Stimulated activated CD4-positive, alpha-beta T cell treated with anti-CD3 and anti-CD28 coated beads, Interleukin-1b, Interleukin-23, amount 100 ng/mL, for 1 hour (primary cell): ENCODE measurements at places on chromosomes 2 and 18.

DNA sequence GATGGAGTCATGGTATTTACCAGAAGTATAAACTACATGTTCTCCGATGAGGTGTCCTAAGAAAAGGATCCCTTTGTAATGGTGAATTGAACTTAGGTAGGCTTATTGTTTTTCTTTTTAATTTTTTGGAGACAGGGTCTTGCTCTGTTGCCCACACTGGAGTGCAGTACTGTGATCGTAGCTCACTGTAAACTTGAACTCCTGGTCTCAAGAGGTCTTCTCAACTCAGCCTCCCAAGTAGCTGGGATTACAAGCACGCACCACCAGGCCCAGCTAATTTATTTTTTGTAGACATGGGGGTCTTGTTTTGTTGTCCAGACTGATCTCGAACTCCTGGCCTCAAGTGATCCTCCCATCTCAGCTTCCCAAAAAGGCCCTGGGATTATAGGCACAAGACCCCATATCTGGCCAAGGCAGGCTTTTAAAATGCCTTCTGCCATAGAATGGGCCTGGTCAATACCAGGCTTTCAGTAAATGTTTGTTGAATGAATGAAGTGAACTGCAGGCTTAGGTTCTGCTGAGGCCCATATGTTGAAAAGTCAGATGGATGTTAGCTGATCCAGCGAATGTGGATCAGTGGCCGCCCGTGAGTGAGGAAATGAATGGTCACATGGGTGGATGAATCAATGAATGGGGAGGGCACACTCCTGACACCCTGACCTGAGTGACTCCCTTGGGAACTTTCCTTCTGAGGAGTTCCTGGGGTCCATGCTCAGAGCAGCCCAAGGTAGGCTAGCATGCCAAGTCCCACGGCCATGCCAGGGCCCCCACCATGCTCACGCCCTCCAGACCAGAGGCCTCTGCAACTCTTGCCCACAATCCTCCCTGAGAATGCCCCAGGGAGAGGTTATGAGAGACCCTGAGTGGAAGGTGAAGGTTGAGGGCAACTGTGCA, 118.0 kb upstream of the MYCN start:
- DNase-seq, result no peak

GRCh38 chr2:238589591-238590460, 163.1 kb downstream of the ASB1 start:
- no peak for DNase-seq

DNA sequence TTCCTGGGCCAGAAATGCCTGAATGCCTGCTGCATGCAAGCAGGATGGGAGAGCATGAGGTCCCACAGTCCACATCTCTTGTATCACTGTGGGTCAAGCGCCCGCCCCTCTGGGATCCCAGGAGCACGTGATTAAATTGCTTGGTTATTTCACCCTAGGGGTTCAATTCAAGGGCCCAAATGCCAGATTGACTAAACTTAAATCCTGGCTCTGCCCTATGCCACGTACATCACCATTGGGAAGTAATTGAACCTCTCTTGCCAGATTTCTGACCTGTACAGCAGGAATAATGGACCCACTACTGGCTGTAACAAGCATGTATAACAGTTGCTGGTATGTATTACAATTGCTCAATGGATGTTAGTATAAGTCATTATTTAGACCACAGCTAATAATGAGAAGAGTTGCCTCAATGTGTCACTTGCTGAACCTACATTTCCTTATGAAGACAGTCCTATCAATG, 19.9 kb downstream of the FHL2 start:
- DNase-seq, result no peak

- no peak for DNase-seq
These were observed 81.0 kb upstream of the RBM44 start for GRCh38 chr2:237717366-237718276.

- DNase-seq, result no peak
These were observed 37.1 kb downstream of the BOK start for GRCh38 chr2:241595600-241596140.

DNA sequence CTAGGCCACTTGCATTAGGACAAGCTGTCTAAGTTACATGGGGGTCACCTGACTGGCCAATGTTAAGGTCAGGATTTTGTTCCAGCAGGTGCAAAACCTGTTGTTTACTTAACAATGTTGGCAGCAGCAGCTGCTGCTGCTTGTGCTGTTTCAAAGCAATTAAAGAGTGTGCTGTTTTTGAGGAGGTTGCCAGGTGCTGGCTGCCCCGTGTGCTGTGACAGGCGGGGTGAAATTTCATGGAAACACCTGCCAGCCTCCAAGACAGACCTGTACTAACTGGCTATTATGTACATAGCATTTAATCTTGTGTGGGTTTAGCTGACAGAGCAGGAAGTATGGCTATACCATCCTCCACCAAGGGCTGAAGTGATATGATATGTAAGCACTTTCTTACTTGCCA, 224.9 kb downstream of the ASXL3 start:
- no peak for DNase-seq
